Testis (tissue), 5 donors: ENCODE measurements at places on chromosomes 1 and 21.

DNA sequence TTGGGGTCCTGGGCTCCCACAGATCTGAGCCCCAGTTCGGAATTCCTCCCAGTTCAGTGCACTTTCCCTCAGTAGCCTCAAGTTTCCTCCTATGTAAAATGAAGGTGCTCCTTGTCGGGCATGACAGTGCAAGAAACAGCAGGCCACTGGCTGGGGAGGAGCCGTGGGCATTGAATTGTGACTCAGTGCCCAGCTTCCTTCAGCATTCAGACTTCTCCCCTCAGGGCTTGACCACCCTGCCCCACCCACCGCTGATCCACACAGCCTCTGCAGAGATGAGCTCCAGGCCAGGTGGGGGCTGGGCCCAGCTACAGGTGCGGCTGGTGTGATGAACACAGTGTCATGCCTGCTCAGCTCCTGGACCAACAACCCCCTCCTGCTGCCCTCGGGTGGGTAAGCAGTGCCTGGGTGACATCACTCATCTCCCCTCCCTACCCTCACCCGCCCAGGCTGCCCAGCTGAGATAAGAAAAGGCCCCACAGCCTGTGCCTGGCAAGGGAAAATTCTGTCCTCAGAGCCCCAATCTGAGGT, 4.9 kb downstream of the MOB3C start:
- DNase-seq, result no peak

DNA sequence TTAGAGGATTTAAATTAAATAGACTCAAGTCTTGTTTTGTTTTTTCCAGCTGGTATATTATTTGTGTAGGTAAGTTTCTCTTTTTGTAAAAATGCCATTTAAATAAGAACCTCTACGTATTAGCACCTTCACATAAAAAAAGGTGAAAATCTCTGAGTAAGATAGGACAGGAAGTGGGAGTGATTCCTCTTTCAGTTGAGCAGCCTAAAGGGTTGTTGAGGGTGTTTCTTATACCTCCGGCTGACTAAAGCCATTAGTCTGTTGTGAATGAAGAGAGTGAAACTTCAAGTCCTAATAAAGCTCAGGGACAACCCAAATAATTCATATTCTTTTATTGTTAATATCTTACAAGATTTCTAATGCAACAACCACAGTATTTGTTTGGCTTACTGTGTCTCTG, 188.7 kb downstream of the CHRM3 start:
- no peak for DNase-seq

DNA sequence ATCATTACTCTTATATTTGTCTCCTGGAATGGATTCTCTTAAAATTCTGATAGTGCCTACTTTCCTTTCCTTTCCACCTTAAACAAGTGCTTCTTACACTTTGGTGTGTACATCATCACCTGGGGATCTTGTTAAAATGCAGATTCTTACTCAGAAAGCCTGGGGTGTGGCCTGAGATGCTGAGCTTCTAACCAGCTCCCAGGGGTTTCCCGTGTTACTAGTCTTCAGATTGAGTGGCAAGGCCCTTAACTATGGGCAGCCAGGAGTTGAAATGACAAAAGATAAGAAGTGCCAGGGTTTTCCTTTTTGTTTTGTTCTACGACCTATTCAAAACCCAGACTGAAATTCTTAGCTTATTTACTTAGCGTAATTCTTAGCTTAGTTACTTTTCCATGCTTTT, 159.2 kb downstream of the HFM1 start:
- no peak for DNase-seq

GRCh38 chr1:17206196-17206595, 1.3 kb downstream of the PADI1 start:
- no peak for DNase-seq

- no peak for DNase-seq
Measured at GRCh38 chr1:188129856-188130838, 1301.4 kb downstream of the PLA2G4A start.

- DNase-seq, result no peak
Measured at GRCh38 chr1:150976401-150976821, 1.8 kb upstream of the CERS2 start.
